ENCODE measurements at places on chromosomes 13 and 19.

GRCh38 chr13:113144255-113144629 lies 14.2 kb upstream of the PROZ start:
- DNase-seq = no peak

DNA sequence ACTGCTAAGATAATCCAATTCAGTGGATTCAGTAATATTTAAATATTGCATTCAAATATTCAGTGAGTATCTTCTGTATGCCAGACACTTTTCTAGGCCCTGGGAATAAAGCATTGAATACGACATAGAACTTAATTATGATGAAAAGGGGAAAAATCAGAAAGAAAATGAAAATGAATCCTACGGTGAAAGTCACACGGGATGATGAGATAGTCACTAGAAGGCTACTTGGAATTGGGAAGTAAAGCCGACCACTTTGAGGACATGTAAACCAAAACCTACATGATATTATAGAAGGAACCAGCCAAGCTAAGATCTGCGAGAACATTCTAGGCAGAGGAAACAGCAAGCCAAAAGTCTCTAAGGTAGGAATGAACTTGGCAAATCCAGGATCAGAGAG lies 10.1 kb downstream of the DPY19L3 start:
- no peak for DNase-seq

DNA sequence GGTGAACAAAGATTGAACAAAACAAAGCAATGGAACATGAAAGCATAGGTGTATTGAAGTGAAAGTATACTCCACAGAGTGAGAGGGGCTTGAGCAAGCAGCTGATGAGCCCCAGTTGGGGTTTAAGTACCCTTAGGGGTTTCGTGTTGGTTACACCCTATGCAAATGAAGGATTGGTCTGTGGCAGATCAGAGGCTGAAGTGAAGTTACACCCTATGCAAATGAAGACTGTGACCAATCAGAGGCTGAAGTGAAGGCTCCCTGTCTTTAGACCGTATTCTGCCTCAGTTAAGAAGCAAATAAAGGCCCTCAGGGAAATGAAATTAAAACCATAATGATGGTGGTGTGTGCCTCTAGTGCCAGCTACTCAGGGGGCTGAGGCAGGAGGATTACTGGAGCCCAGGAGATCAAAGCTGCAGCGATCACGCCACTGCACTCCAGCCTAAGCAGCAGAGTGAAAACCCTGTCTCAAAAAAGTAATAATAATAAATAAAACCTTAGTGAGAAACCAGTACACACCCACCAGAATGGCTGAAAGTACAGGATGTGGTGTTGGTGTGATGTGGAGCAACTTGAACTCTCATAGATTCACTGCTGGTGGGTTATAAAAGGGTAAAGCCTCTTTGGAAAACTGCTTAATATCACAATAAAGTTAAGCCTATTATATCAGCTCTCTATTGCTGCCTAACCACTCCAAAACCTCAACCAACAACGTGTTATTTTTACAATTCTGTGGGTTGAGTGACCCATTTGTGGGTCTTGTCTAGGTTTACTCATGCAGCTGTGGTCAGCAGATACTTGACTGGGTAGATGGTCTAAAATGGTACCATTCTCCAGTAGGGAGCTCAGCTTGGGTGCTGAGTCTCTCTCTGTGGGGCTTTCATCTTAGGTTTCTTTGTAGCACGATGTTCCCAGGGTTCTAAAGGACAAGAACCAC lies 12.8 kb upstream of the UPF3A start:
- DNase-seq = no peak

DNA sequence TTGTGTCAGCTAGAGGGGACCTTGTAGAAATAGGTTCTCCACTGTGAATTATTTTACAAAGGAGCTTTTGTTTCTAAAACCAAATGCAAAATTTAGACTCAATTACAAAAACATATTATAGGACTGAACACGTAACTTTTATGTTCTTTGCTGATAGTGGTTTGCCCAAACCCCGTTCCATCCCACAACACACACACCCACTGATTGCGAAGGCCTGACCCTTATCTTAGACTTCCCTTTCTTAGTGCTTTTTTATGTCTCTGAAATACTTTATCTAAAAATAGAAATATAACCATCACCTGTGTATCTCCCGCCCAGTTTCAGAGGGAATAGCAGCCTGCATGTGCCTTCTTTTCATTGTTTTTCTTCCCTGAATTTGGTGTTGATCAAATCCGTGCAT lies 13.0 kb downstream of the CCNA1 start:
- DNase-seq = no peak

- DNase-seq = no peak
Observed at GRCh38 chr13:24178847-24179485, 18.4 kb downstream of the SPATA13 start.

- DNase-seq = no peak
Observed at GRCh38 chr13:84784443-84785153, 902.3 kb upstream of the SLITRK1 start.

DNA sequence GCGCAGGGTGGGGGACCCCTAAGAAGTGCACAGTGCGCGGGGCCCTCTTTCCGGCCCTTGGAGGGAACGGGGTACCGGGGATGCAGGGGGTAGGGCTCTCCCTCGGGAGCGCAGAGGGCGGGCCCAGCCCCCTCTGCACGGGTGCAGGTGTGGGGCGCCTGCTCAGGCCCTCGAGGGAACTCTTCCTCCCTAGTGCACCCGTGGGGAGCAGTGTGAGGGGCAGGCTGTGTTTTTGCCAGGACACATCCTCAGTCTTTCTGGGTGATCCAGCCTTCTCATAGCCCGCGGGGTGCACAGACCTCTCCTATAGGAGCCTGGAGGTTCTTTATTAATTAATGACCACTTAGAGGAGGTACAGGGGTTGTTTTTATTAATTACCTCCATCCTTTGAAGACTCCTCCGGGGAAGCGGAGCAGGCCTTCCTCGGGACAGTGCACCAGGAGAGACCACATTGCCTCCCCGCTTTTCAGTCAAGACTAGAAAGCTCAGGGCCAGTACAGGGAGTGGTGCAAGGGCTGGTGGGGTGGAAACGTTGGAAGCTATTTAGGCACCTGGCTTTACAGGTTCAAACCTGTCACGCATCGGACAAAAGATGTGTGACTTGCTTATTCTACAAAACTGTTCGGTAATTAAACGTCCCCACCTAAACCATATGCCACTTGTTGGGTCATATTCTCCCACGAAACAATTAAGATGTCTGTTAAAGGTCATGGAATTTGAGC lies 598 bp upstream of the GJB6 start:
- no peak for DNase-seq

GRCh38 chr13:35729926-35730627 lies 253.6 kb upstream of the MAB21L1 start:
- no peak for DNase-seq

DNA sequence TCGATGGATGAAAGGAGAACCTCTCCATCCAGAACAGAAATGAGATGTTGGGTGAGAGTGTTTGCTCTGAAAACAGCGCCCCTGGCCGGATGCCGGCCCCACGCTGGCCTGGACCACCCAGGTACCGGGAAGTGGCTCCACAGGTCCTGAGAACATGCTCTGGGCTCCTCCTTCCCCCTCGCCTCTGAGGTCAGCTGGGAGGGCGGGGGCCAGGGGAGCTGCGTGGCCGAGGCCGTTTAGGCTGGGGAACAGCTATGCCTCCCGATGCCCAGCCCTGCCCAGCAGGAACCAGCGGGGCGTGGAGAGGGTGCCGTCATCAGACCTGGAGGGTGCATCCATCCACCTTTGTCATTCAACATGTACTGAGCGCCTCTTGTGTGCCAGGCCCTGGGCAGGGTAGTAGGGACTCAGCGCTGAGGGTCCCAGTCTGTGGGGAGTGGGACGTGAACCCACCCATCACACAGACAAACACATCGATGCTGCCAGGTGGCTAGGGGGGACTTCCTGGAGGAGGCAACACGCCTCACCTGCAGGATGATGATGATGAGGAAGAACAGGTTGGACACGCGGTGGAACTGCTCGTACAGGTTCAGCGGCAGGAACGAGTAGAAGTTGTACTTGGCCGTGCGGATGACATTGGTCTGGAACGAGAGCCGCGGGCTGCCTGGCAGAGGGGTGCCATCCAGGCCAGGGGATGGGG lies 4.2 kb downstream of the ATP8B3 start:
- DNase-seq = no peak

GRCh38 chr19:33660410-33661124 lies 38.8 kb downstream of the CHST8 start:
- DNase-seq = no peak

DNA sequence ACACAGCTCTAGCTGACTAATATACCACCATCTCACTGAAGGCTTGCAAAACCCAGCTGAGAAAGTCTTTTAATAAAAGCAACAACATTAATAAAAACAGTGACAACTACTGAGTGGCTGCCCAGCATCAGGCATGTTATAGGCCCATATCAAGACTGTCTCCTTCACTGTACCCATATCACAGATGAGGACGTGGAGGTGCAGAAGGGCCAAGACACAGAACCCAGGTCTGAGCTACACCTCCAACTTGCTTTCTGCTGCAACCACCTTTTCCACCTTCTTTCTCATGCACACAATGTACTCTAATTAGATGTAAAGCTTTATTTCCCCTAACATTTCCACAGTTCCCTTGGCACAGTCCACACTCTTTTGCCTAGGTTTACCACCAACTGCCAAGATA lies 10.7 kb upstream of the MED26 start:
- no peak for DNase-seq

- no peak for DNase-seq
Observed at GRCh38 chr19:4776436-4777211, 14.9 kb upstream of the FEM1A start.

- DNase-seq = no peak
Observed at GRCh38 chr19:34365463-34366401, 736 bp downstream of the GPI start.

DNA sequence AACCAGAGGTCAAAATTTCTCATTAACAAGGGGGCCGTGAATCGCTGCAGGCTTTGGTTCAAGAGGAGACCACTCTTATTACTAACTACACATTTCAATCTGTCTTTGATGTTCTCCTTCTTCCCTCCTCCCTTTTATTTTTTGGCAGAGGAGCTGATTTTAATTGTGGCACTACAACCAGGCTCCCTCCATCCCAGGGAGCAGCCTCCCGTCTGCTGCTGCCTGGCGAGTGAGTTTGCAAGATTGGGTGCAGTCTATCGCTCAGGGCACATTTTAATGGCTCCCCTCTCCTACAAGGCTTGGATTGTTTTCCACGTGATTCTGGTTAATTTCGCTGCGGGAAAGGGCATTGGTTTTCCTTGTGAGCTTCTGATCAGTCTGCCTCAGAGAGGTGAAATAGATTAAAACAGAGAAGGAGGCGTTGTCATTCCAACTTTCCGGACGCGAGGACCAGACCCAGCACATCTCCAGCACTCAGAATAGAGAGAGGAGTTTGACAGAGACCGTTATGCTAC lies 81.4 kb downstream of the KCTD15 start:
- no peak for DNase-seq

DNA sequence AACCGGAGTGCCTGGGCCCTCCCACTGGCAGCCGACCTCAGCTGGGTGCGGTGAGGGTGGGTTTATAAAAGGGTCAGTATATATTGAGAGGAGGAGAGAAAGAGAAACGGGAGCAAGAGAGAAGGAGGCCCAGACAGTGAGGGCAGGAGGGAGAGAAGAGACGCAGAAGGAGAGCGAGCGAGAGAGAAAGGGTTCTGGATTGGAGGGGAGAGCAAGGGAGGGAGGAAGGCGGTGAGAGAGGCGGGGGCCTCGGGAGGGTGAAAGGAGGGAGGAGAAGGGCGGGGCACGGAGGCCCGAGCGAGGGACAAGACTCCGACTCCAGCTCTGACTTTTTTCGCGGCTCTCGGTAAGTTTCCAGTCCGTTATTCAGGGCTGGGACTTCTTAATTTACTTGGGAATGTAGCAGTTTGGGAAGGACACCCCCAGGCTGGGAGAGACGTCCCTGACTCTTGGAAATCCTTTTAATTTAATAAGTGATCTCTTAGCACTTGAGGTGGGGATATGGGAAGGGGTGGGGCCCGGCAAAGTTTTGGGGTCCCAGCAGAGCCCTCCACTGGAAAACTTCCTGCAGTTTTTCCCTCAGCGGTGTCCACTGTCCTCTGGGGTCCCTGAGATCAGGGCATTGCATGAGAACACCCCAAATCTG lies at the start of gene EMP3:
TSS of gene EMP3 (plus strand) at position 288 of the 646 bp plus-strand sequence. CDS start 1,293 bp downstream, outside the sequence.
- DNase-seq = peak; percentile 52

DNA sequence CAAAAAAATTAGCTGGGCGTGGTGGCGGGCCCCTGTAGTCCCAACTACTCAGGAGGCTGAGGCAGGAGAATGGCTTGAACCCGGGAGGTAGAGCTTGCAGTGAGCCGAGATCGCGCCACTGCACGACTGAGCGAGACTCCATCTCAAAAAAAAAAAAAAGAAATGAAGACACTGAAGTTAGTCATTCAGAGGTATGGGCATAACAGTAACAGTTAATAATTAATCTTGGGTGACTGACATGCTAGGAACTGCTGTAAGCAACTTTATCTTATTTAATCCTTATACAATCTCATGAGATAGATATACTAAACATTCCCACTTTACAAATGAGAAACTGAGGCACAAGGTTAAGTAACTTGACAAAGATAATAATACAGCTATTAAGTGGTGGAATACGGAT lies 4.9 kb downstream of the SKA3 start:
- DNase-seq = no peak

DNA sequence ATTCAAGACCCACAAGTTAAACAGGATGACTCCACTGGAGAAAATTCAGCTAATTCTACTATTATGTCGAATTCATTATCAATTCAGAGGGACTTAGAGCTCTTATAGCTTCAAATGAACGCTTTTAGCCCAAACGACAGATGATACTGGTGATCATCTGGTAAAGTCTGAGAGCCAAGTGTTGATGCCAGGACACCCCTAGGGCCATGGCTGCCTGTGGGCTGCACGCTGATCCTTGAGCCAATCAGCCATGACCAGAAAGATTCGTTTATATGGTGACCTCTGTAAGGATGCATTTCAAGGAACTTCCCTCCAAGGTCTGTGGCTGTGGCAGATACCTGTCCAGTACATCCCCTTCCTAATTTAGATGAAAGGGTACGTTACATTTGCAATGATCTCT lies 10.9 kb downstream of the MEDAG start:
- no peak for DNase-seq

DNA sequence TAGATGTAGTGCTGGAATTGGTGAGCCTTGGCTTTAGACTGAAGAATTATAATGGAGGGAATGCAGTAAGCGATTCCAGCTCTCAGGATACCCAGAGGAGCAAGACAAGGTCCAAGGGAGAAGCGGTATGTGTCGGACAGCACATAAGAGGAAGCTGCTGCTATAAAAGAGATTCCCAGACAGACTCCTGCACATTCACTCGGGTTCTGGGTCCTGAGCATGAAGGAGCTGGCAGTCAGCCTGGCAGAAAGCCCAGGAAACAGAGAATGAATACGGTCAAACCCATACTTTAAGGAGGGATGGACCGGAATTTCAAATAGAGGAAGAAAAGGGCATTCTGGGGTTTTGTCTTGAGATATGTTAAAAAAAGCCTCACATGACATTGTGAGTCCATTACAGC lies 308.3 kb downstream of the DNAJC15 start:
- DNase-seq = no peak

- DNase-seq = no peak
Observed at GRCh38 chr19:6822311-6822670, 49.8 kb downstream of the VAV1 start.

Data from stimulated activated CD8-positive, alpha-beta memory T cell treated with anti-CD3 and anti-CD28 coated beads, Interleukin-2, amount 100 ng/mL, for 1 hour (primary cell).